ENCODE measurements at places on chromosomes 5 and 9. TPM values are rescaled to one million over a fixed set of nuclear protein-coding genes. Genes with fewer than 3 reads are reported as not detected.

The SPINK6 gene
- not detected for total RNA-seq

DNA sequence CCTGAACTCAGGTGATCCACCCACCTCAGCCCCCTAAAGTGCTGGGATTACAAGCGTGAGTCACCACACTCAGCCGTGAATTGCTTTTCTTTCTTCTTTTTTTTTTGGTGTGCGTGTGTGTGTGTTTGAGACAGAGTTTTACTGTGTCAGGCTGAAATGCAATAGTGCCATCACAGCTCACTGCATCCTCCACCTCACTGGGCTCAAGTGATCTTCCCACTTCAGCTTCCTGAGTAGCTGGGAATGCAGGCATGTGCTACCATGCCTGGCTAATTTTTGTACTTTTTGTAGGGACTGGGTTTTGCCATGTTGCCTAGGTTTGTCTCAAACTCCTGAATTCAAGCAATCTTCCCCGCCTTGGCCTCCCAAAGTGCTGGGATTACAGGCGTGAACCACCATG, 113.7 kb upstream of the HAPLN1 start:
- no peak for DNase-seq

The TMEFF1 gene
- total RNA-seq, result not detected

DNA sequence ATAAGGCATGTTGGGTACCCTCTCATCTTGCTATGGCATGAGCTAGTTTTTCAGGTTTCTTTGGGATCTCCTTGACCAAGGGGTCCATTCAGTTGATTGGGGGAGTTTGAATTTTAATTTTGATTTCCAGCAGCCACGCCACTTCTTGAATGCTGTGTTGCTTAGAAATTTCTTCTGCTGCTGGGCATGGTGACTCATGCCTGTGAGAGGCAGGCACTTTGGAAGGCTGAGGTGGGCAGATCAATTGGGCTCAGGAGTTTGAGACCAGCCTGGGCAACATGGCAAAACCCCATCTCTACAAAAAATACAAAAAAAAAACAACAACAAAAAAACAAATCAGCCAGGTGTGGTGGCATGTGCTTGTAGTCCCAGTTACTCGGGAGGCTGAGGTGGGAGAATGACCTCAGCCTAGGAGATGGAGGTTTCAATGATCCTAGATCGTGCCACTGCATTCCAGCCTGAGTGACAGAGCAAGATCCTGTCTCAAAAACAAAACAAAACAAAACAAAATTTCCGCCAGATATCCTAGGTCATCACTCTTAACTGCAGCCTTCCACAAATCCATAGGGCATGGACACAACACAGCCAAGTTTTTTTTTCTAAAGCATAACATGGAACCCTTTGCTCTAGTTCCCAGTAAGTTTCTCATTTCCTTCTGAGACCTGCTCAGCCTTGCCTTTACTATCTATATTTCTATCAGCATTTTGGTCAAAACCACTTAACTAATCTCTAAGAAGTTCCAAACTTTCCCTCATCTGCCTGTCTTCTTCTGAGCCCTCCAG, 17.7 kb downstream of the TMC1 start:
- DNase-seq, result no peak

The CDH12 gene
- not detected for total RNA-seq

- DNase-seq, result no peak
Observed at GRCh38 chr9:132451276-132451675, 41.3 kb downstream of the CFAP77 start.

The ESM1 gene
- not detected for total RNA-seq

- DNase-seq, result no peak
Observed at GRCh38 chr9:76658510-76659231, 105.6 kb upstream of the PCA3 start.

DNA sequence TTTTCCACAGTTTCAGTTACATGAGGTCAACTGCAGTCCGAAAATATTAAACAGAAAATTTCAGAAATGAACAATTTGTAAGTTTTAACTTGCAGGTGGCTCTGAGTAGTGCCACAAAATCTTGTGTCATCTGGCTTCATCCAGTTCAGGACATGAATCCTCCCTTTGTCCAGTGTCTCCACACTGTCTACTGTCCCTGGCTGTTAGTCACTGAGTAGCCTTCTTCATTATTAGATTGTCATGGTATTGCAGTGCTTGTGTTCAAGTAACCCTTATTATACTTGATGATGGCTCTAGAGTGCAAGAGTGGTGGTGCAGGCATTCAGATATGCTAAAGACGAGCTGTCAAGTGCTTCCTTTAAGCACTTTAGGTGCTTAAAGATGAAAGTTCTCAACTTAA, 65.3 kb downstream of the CFAP95 start:
- DNase-seq, result no peak

The SWI5 gene
- total RNA-seq, result 7.8 TPM

GRCh38 chr5:94212476-94212875, 405.9 kb downstream of the KIAA0825 start:
- no peak for DNase-seq

GRCh38 chr9:93488244-93488643, 34.9 kb upstream of the FAM120AOS start:
- DNase-seq, result no peak
